IMR-90 (cell line): ENCODE measurements at places on chromosomes 1 and 21. TPM values are rescaled to one million over a fixed set of nuclear protein-coding genes. Genes with fewer than 3 reads are reported as not detected.

Gene PRAMEF7
- total RNA-seq: not detected in 2 replicates

Gene VHLL
- 0.28 TPM in 1 of 2 replicates, not detected in the other for total RNA-seq

DNA sequence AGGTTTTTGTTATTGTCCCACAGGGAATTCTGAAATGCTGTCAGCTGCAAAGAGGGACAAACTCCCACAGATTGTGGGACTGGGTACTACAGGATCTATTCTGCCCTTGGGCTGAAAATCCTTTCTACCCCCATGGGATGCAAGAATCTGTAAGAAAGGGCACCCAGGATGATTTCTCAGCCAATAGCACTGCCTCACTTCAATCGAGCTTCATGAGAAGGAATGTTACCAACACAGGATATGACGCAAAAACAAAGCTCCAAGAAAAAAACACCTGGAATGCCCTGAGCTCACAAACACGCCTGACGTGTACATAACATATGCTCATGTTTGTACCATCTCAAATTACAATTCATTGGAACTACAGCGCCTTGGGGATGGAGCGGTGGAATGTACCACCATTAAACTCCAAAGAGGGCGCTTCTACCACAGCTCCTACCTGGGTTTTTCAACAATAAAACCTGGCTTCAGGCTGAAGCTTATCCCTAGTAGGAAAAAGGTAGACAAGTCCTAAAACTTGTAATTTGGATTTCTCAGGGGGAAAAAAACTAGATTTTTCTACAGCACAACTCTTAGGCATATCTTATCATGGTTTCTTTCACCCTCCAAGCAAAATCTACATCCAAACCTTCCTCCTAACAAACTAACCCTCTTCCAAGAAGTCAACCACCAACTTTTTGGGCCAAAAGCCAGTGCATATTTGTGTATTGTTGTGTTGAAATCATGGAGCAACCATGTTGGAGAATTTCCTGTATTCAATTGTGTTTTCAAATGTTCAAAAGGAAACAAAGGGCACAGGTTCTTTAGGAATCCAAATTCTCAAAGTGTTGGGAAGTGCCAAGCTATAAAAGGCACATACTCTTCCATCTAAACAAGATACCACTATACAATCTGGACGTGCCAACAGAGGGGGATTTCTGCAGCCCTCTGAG is 78.9 kb downstream of the TGFBR3 start:
- DNase-seq: peak; percentile 30

DNA sequence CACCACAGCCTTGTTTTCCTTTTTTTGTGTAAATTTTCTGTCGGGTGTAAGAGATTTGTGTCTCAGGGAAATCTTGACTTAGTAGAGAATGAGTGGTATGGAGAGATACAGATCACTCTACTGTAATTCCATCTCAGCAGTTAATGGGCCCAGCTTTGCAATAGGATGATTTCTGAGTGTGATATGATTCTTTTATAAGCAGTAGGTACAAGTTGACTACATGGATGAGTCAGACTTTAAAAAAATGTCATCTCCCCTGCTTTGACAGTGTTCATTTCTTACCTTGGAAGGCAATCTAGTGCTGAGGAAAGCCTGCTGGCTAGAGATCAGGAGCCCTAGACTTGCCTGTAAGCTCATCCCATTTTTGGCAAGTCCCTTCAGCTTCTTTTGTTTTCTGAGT is 261.9 kb downstream of the RYR2 start:
- no peak for DNase-seq

GRCh38 chr1:107000902-107001301 is 55.6 kb upstream of the PRMT6 start:
- DNase-seq: no peak
